ENCODE measurements at places on chromosomes 2 and 18.

DNA sequence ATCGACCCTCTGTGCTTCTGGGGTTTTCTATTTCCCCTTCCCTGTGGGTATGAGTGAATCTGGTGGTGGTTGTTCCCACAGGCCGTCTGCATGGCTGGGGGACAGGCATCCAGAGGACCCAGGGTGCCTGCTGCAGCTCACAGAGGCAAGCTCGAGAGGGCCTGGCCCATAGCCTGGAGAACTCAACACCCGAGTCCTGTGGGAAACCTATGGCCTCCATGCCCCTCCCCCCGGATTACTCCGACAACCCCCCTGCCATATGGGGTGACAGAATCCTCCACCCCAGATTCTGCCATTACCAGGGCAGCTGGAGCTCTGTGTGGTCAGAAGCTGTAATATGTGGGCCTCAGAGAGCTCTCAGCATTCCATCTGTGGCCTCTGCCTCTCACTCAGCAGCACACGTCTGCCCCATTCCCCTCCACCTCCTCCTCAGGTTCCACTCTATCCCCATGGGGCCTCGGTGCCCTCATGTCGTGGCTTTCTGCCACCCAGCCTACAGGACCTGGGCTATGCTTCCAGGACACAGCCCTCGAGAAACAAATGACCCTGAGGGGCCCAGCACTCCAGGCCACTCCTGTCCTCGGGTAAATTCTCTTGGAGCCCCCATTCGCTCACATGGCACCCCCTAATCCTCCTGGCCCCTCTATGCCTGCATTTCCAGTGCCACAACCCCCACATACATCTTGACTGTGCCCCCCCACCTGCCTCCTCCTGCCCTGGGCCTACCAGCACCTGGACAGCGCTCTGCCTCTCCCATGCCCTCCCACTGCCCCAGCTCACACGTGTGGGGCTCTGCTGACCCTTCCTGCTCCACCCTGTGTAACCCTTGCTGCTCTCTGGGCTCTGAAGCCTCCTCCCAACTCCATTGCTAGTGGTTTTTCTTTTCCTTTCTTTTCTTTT, 3.6 kb downstream of the MZT2A start:
- no peak for DNase-seq

- no peak for DNase-seq
Observed at GRCh38 chr18:44765456-44765855, 84.8 kb downstream of the SETBP1 start.

DNA sequence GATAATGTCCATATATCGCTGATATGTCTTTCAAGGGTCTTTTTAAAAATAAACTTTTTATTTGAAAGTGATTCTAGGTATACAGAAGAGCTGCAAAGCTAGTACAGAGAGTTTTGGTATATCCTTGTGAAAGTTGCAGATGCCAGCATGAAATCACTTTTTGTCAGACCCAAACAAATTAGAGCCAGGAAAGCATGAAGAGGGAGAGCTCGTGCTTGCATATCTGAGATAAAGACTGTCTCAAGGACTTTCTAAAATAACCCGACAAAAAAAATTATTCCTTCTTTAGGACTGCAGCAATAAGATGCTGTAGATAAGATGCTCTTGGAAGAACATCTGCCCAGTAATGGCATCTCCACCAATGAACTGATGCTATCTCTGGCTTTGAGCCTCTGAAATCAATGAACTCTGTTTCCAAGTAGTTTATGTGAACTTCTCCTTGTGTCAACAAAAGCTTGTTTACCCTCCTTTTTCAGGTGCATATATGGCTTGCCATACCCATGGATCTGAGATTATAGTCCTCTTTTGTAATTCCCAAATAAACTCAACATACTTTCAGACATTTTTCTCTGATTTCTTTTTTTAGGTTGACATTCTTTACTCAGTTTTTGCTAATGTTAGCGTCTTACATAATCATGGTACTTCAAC, 774.6 kb upstream of the FAM98A start:
- DNase-seq: no peak

DNA sequence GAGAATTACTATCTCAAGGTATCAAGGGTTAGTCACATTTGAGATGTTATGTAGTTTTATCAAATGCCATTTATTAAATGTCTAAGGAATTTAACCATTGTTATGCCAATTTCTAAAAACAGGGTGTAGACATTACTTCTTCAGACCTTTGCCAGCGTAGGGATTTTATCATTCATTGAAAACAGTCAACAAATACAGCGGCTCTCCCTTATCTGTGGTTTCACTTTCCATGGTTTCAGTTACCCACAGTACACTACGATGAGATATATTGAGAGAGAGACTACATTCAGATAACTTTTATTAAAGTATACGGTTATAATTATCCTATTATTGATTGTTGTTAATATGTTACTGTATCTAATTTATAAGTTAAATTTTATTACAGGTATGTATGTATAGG, 234.7 kb downstream of the TMX3 start:
- DNase-seq: no peak

GRCh38 chr18:39635966-39636365, 2070.4 kb upstream of the CELF4 start:
- DNase-seq: no peak

DNA sequence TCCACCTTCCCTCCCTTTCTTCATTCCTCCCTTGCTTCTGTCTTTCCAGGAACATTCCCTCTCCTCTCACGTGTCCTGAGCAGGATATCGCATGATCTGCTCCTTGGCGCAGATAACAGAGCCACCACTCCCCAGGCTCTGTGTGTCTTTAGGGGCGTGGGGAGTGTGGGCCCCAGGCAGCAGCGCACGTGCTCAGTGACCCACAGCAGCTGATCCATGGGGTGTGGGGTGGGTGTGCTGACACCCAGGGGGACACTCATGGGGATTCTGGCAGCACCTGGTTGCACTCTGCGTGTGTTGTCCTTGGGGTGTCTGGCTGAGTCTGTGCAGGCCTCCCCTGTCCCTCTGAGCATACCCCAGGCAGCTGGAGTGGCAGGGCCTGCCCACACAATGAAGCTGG, 9.9 kb upstream of the FOSL2 start:
- DNase-seq: no peak

GRCh38 chr2:59250307-59250677, 1009.2 kb upstream of the FANCL start:
- DNase-seq: no peak

DNA sequence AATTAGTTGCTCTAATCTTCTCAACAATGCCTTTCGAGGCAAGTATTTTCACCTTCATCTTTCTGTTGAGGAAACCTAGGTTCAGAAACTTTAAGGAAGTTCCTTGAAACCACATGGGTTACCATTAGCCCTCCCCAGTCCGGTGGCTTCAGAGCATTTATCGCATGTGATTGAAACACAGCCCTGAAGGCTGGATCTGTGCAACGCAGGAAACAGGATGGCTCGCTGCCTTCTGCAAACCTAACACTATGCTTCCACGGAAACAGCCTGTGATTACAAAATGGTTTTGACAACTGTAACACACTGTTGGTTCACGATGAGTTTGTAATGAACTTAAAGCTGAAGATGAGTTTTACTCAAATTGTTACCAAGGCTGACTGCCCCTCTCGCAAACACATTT, 68.5 kb downstream of the EPB41L3 start:
- no peak for DNase-seq

GRCh38 chr18:54480616-54481015, 110.4 kb upstream of the DYNAP start:
- no peak for DNase-seq

DNA sequence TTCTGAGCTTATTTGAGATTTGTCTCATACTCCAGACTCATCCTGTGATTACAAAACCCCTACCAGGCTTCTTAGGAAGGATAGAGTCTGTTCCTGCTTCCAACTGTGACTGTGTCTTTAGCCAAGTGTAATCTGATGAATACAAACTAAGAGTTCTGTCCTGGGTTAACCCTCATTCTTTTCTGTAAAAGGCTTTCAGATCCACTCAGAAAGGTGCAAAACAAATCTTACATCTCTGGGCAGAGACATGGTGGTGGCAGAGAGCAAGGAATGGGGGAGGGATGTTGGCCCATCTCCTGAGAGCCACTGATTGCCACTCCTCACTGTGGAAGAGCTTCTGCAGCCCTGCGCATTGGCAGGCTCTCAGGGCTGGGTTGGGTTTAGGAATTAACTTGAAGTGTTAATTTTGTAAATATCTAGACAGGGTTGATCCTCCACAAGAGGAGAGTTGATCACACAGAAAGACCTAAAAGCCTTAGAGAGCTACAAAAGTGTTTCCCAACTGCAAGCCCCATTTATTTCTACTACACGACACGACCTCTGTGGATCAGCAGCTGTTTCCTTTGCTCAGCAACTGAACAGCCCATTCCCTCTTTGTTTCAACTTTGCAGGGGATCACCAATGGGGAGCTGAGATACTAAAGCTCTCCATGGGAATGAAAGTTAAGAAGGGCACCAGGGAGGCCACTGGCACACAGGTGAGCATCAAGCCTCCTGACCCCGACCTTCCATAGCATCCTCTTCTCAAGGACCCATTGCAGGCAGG, 23.7 kb upstream of the SPTBN1 start:
- no peak for DNase-seq

GRCh38 chr18:54845787-54846186, 17.5 kb downstream of the RAB27B start:
- no peak for DNase-seq

DNA sequence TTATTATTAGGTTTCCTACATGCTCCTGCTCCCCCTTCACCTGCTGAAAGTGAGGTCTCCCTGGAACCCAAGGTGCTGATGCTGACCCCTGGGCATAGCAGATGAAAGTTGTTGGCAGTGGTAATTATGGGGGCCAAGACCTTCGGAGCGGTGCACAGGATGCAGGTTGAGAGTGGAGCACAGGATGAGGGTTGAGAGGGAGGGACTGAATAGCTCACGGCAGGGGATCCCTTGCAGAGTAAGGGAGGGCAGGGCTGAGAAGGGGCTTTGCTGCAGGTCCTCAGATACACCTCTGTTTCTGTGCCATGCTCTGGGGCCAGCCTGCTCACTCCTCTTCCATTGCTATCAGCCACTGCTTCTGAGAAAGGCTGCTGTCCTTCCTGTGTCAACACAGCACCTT, 163.3 kb downstream of the FHOD3 start:
- no peak for DNase-seq

GRCh38 chr2:38602136-38602731, 494 bp downstream of the HNRNPLL start:
- DNase-seq: no peak

GRCh38 chr2:169107645-169108044, 38.3 kb downstream of the DHRS9 start:
- no peak for DNase-seq

DNA sequence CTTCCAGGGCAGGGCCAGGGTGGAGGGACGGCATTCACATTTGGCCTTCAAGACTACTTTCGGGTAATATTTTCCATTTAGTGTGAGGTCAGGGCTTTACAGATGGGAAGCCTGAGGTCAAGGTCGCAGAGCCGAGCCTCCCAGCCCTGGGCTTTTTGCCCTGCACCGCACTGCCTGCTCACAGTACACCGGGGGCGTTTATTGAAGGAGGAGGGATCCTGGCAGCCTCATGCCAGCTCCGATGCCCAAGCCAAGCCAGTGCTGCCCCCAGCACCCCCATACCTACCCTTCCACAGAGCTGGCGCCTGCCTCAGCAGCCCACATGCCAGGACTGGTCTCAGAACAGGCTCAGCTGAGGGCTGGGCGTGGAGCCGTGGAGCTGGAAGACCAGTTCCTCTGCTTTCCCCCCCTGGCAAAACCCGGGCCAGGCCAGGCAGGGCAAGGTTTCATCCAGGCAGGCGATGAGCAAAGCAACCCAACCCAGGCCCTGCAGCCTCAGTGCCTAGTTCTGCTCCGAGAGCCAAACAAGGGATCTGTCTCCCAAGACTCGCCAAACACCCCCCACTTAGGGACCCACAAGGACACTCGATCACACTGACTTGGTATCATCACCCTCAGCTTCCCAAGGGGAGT, 11.9 kb downstream of the SDC1 start:
- no peak for DNase-seq

DNA sequence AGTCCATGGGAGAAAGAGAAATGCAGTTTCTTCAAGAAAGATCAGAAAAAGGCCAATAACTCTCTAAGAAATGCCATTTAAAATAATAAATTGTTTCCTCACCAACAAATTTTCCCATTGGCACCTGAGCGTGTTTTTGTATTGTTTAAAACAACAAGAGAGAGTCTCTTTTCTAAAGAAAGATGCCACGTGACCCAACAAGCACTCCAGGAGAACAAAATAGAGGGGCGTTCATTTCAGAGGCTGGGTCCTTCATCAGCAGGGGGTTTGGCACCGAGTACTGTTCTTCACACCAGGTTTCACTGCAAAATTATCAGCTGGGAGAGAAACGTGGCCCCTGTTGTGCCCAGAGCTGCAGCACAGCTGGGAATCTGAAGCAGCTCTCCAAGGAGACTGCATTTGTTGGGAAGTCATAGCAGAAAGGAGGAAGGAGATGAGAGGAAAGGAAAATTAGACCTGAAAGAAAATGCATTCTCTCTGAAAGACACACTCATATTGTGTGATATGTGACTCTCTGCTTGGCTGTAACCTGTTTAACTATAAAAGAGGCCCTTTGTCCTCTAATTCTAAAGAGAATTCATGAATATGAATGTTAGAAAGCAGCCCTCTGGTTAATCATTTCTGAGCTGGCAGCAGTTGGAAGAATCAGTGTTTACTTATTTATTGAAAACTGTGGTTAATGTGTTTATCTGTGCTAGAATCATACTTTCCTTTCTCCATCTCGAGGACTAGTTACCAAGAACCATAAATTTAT, 205.3 kb upstream of the CDH20 start:
- DNase-seq: no peak

GRCh38 chr2:117058366-117058765, 756.1 kb upstream of the DDX18 start:
- no peak for DNase-seq

DNA sequence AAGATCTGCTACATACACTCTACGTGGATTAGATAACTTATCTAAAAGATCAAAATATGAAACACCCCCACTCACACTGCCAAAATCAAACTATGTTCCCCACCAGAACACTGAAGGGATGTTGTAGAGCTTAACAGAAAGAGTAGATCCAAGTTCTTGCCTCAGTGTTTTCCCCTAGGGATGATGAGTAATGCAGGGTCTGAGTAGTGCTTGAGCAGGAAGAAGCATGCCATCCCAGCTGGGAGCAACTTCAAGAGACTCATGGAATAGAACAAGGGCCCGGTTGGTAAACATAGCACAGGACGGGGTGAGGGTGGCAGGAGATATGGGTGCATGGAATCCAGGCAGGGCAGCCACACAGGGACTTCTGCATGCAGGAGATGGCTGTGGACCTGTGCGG, 74.3 kb downstream of the SNTG2 start:
- no peak for DNase-seq

DNA sequence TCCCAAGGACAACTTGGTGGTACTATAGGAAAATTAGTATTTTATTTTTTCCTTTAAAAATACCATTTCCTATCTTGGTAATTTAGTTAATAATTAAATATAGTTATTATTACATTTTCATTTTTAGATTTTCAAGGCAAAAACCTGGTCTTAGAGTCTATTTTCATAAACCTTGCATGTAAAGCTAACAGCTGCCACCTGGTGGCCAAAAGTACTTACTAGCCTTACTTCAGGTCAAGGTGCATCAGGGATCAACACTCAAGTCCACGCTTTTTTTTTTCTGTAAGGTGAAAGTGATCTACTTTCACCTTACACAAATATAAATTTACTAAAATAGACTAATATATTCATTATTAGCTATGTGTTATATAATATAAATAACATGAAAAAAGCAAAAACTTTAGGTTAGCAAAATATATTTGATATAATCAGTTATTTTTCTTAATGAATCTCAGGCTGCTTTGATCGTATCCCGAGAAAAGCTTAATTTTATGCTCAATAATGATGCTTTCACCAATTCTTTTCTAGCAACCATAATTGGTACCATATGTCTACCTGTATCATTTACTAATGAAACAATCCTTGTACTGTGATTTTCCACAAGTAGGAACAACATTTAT, 62.5 kb downstream of the RELCH start:
- peak; percentile 60 for DNase-seq

- DNase-seq: no peak
Observed at GRCh38 chr2:66127061-66127460, 307.9 kb upstream of the MEIS1 start.
